ENCODE measurements at places on chromosomes 11 and 22. TPM values are rescaled to one million over a fixed set of nuclear protein-coding genes. Genes with fewer than 3 reads are reported as not detected.
A peak's percentile ranks its signal among the peaks of the same experiment; 100 is the strongest.

DNA sequence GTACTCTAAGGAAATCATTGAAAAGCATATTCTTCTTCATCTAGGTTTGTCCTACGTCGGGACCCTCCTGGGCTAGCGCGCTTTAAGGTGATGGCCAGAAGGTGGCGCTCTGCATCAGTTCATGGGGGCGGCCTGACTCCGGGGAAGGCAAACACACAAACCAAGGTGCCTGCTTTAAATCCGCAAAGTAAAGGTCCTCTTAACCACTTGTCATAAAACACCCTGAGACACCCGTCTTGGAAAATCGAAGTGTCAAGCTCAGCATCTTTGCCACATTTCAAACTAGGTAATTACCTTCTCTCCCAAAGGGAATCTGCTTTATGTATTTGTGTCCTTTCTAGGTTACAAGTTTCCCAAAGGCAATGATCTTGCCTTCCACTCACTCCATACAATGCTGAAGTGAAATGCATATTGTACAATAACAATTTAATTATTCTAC is 33.9 kb downstream of the LMO2 start:
- no peaks in the 10 kb centered on the region for H3K4me1 ChIP-seq
- H3K4me3 ChIP-seq, result no peak overlapping the region
- peak; percentile 54 for DNase-seq
- H3K27me3 ChIP-seq, result no peaks in the 10 kb centered on the region
- H3K36me3 ChIP-seq, result no peaks in the 10 kb centered on the region
- H3K27ac ChIP-seq, result no peak overlapping the region

- H3K4me1 ChIP-seq, result no peaks in the 10 kb centered on the region
- no peak overlapping the region for H3K4me3 ChIP-seq
- H3K36me3 ChIP-seq, result no peaks in the 10 kb centered on the region
Observed at GRCh38 chr22:28869736-28870135, 13.6 kb upstream of the ZNRF3 start.

DNA sequence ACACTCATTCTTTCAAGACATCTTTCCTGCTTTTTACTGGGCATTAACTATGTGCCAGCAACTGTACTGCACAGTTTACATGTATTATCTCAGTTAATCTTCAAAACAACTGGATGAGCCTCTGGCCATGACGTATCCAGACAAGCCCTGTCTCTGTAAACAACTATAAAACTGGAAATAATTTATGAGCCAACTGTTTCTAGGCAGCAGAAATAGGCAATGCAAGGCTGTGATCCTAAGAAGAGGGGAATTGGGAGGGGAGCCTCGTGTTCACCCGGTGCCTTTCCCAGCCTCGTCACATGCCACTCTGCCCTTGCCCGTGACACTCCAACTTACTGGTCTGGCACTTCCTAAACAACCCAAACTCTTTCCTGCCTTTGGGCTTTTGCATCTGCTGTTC is 82.8 kb downstream of the FBXO7 start:
- DNase-seq, result no peak
- H3K27me3 ChIP-seq, result no peaks in the 10 kb centered on the region
- H3K36me3 ChIP-seq, result no peaks in the 10 kb centered on the region
- peak overlapping the region; percentile 18 for H3K27ac ChIP-seq

The CARD16 gene
- 1.5 TPM for total RNA-seq

- no peaks in the 10 kb centered on the region for H3K36me3 ChIP-seq
- no peak overlapping the region for H3K4me3 ChIP-seq
- DNase-seq, result no peak
- H3K4me1 ChIP-seq, result no peaks in the 10 kb centered on the region
Observed at GRCh38 chr11:1461826-1462697, 24.5 kb downstream of the MOB2 start.

The GGT5 gene
- total RNA-seq, result 25.1 TPM

DNA sequence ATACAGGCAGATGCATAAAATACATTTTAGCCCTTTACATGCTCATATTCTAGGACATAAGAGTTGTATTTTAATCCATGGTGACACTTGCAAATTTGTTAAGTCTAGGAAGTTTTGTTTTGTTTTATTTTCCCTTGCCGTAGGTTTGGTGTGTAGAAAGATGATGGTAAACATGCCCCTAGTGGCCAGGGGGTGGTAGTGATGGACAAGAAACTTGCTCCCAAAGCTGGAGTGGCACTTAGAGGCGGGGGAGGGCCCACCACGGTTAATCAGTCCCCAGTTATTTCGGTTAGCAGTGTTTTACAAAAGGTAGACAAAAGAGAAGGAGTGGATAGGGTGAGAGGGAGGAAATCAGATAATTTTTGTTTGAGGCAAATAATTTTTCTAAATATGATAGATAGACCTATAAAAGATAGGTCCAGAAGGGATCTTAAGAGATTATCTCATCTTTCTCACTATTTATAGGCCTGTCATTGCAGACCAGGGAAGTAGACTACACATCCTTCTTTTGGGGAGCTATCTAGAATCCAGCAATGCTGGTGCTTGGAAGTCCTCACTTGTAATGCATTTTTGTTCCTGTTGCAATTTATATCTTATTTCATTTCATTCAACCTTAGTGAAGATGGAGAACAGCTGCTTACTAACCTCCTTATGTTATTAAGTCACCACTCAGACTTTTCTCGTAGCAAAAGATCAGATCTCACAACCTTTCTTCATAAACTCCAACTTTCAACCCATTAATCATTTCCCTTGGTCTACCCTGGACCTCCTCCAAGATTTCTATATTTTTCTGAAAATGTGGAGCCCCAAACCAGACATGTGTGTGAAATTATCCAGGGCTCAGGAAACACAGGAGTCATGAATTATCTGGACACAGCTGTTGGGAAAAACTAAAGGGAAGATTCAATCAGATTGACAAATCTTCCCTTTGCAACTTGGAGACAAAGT is 5.9 kb upstream of the BDNF start:
- no peak overlapping the region for H3K27ac ChIP-seq
- DNase-seq, result no peak
- H3K27me3 ChIP-seq, result peaks cover 15% of the 10 kb centered on the region

The SDHD gene
- total RNA-seq, result 261 TPM

GRCh38 chr11:14067686-14068085 is 105.2 kb downstream of the SPON1 start:
- H3K27me3 ChIP-seq, result no peaks in the 10 kb centered on the region
- no peaks in the 10 kb centered on the region for H3K4me1 ChIP-seq
- no peaks in the 10 kb centered on the region for H3K36me3 ChIP-seq
- H3K4me3 ChIP-seq, result no peak overlapping the region
- no peak for DNase-seq

DNA sequence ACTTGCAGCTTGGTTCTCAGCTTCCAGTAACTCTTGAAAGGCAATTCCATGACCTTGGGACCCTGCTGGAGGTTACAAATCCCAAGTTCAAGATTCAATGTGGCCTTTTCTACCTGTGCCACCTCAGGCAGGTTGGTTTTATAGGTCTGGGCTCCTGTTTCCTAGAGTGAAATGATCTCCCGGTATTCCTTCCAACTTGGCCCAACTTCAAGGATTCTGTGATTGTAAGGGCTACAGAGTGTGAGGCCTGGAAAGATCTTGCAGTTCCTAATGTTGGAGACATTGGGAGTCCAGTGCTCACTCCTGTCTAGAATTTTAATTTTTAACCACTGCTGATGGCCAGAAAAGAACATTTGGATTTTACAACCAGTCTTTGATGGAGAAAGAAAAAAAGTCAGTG is 91.6 kb downstream of the LDLRAD3 start:
- H3K36me3 ChIP-seq, result no peaks in the 10 kb centered on the region
- DNase-seq, result no peak
- no peaks in the 10 kb centered on the region for H3K4me1 ChIP-seq

DNA sequence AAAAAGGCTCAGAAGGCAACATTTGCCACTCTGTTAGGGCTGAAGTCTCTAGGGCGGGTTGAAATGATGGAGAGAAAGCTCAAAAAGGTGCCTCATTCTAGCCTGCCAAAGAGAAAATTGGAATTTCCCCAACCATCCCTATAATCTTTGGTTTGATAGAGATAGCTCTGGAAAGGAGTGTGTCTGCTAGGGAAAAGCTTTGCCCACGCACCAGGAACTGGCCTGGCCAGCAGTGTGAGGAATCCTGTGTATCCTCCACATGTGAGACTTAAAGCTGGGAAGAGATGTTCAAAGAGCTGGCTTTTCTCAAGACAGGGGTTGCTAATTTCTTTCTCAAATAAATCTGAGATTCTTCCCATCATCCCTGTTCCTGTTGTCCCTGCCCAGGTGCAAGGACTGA is 193.7 kb downstream of the OPCML start:
- DNase-seq, result no peak
- H3K4me3 ChIP-seq, result no peak overlapping the region
- no peak overlapping the region for H3K27ac ChIP-seq
- H3K27me3 ChIP-seq, result no peaks in the 10 kb centered on the region

DNA sequence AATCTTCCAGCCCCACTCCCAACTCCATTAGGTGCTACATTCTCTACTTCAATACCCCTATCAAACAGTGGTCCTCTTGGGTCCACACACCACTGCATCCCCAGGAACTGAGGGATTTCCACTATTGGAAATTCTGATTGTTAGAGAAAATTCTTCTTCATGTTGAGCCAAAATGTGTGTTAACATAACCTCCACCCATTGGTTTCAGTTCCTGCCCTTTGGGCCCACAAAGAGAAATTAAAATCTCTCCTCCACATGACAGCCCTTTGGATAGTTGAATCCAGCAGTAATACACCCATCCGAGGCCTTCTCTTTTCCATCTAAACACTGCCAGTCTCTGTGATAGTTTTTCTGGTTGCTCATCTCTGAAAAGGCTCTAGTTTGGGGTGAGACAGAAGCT is 2.1 kb downstream of the VSIG2 start:
- H3K4me1 ChIP-seq, result no peaks in the 10 kb centered on the region
- peaks cover 52% of the 10 kb centered on the region for H3K27me3 ChIP-seq
- H3K4me3 ChIP-seq, result no peak overlapping the region
- no peaks in the 10 kb centered on the region for H3K36me3 ChIP-seq
- DNase-seq, result no peak
- H3K27ac ChIP-seq, result no peak overlapping the region

GRCh38 chr11:76825726-76826396 is 34.9 kb upstream of the ACER3 start:
- H3K4me3 ChIP-seq, result no peak overlapping the region
- H3K4me1 ChIP-seq, result no peaks in the 10 kb centered on the region
- H3K27me3 ChIP-seq, result no peaks in the 10 kb centered on the region
- peak overlapping the region; percentile 74 for H3K27ac ChIP-seq
- H3K36me3 ChIP-seq, result no peaks in the 10 kb centered on the region

GRCh38 chr11:118342503-118343161 is at the start of gene CD3D:
CD3D (minus strand) TSS chr11:118342705; CDS start chr11:118342607, 98 bp downstream.
- DNase-seq, result no peak
- H3K4me1 ChIP-seq, result no peaks in the 10 kb centered on the region
- H3K27ac ChIP-seq, result no peak within 1 kb of the TSS
- H3K4me3 ChIP-seq, result no peak within 1 kb of the TSS

The HEPN1 gene
- total RNA-seq, result not detected

DNA sequence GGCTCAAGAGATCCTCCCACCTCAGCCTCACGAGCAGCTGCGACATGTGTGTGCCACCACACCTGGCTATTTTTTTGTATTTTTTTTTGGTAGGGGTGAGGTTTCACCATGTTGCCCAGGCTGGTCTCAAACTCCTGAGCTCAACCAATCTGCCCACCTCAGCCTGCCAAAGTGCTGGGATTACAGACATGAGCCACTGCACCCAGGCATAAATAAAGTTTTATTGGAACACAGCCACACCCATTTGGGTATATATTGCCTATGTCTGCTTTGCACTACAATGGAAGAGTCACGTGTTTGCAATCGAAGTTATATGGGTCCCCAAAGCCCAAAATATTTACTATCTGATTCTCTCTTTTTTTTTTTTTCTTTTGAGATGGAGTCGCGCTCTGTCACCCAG is 1.8 kb upstream of the MS4A15 start:
- no peaks in the 10 kb centered on the region for H3K4me1 ChIP-seq
- DNase-seq, result no peak
- no peak overlapping the region for H3K4me3 ChIP-seq
- H3K27me3 ChIP-seq, result peaks cover 2% of the 10 kb centered on the region
- no peaks in the 10 kb centered on the region for H3K36me3 ChIP-seq
- H3K27ac ChIP-seq, result no peak overlapping the region

The PATE2 gene
- total RNA-seq, result not detected

The BRD1 gene
- total RNA-seq, result 15.6 TPM

- H3K4me3 ChIP-seq, result no peak overlapping the region
- no peak overlapping the region for H3K27ac ChIP-seq
- H3K36me3 ChIP-seq, result no peaks in the 10 kb centered on the region
- no peaks in the 10 kb centered on the region for H3K27me3 ChIP-seq
- no peaks in the 10 kb centered on the region for H3K4me1 ChIP-seq
Observed at GRCh38 chr11:6095798-6096197, 11.7 kb upstream of the OR56B4 start.

The ADM2 gene
- not detected for total RNA-seq

DNA sequence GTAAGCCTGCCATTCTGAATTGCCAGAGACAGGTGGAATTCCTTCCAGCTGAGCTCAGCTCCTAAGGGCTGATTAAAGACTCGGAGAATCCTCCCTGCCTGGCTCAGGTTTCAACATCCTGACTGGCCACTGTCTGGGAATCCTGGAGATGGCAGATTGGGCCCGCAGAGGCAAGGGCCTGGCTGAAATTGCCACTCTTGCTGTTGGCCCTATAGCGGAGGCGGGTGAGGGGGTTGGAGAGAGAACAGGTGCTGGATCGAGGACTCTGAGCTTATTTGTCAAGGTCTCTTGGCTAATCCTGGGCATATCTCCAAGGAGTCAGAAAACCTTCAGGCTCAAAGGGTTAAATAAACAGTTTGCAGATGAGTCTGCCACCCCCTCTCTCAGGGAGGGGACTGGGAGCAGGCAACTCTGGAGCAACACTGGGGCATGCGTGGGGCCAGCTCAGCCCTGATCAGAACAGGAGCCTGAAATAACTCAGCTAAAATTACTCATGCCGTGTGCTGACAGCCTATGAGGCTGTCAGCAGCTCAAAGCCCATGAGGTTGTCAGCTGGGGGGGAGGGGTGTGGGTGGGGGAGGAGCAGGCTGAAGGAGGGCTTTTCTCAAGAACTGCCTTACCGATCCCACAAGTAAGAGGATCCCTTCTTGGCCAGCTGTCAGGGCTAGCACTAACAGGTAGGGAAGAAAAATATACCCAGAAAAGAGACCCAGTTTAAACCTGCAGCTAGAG is 14.7 kb upstream of the MFRP start:
- peaks cover 50% of the 10 kb centered on the region for H3K4me1 ChIP-seq
- H3K27me3 ChIP-seq, result no peaks in the 10 kb centered on the region
- DNase-seq, result peak; percentile 89
- peak overlapping the region; percentile 99 for H3K27ac ChIP-seq
- H3K36me3 ChIP-seq, result no peaks in the 10 kb centered on the region

The CABP4 gene
- 0.19 TPM for total RNA-seq

GRCh38 chr11:130582981-130583380 is 134.5 kb downstream of the ADAMTS15 start:
- H3K4me3 ChIP-seq, result no peak overlapping the region
- no peaks in the 10 kb centered on the region for H3K36me3 ChIP-seq
- no peak overlapping the region for H3K27ac ChIP-seq
- no peaks in the 10 kb centered on the region for H3K4me1 ChIP-seq

Measured in gastrocnemius medialis (tissue), 4 donors.